ENCODE measurements at places on chromosomes 1 and 21.

DNA sequence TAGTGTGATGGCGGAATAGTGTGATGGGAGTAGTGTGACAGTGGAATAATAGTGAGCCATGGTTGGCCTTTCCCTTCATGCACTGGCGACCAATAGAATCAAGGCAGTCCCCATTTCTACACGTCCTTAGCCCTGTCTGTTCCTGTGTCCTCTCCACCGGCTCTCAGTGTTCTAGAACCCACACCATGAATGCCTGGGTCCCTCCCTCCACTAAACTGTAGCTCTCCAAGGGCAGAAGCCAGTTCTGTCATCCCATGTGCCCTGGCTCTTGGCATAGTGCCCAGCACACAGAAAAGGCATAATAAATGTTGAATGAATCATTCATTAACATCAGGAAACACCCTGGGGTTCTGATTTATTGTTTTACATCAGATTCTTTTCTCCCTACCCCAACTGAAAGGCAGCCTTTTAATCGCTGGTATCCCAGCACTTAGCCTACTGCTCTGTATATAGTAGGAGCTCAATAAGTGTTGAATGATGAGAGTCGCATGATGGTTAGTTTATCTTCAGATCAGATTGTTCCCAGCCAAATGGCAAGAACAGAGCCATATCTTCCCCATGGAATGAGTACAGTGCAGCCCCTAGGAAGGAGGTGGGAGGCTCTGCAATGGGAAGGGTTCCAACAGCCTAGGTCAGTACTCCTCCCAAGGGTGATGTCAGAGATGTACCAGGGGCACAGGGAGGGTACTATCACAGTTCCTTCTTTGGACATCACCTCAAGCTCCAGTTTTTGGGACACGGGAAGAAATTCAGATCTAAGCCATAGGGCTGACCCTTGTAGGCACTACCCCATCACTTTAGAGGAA lies 325.7 kb downstream of the HHAT start:
- no peak for DNase-seq

GRCh38 chr1:53869454-53870117 lies 20.0 kb downstream of the YIPF1 start:
- no peak for DNase-seq

DNA sequence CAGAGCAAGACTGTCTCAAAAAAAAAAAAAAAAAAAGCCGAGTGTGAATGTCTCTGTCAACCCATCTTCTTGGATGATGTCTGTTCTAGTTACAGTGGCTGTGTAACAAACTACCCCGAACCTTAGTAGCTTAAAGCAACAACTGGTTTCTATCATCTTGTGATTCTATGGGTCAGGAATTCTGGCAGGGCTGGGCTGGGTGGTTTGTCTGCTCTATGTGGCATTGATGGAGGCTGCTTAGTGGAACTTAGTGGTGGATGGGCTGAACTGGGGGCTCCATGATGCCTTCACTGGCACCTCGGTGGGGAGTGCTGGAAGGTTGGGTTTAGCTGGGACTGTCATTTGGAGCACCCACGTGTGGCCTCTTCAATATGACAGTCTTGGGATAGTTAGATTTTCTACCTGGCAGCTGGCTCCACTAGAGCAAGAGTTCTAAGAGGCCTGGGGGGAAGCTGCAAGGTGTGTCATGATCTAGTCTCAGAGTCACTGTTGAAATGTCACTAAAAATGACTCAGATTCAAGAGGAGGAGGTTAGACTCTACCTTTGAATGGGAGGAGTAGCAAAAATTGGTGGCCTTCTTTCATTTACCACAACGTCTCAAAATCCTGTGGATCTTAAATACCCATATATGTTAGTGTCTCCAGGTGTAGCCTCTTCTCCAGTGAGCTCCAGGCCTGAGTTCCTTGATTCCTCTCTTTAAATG lies 18.6 kb downstream of the ACOT11 start:
- DNase-seq = no peak

DNA sequence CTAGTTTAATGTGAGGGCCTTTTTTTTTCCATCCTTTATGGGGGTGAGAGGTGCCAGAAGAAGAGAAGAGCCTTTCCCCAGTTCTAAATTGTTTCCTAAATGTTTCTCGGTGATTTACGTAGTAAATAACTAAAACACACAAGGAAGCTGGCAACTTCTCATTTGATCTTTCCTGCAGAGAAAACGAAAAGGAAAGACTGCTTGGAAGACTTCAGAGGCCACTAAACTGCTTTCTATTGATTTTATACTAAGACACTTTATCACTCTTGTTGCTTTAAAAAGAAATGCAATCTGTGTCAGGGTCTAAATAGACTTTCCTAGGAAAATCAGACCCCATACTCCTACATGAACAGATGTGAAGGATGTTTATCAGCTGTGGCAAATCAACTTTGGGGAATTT lies 52.1 kb upstream of the KAZN start:
- DNase-seq = no peak

DNA sequence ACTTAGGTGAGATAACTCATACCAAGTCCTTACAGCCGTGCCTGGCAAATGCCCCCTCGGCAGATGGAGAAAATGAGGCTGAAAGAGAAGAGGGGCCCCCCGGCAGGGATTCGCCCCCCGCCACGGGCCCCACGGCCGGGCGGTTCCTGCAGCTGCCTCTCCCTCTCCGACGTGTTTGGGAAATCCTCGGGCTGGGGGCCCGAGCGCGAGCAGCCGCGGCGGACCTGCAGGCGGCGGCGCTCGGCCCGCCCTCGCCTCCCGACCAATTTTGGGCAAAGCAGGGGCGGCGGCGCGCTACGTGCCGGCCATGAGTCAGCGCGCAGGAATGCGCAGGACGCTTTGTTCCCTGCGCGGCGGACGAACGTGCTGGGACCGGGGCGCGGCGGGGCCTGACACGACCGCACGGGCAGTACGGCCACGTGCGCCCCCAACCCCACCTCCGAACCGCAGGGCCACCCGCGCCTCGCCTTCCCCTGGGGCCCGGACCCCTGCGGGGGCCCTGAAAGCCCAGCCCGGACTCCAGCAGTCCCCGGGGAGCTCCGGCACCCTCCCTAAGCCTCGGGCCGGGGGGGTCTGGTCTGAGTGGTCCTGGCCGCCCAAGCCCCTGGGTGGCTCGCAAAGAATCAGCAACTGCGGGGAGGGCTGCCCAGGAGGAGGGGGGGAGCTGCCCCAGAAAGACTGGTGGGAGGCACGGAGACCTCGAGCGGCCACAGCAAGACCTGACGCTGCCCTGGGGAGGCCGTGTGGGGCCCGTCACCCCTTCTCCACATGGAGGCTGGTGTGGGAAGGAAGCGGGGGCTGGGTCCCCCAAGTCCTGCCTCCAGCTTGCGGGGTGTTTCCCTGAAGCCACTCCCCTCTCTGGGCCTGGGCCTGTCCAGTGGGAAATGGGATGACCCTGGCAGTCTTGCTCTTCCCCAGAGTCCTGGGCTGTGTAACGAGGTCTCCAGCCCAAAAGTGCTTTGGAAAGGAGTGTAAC lies 11.9 kb upstream of the EDN2 start:
- peak; percentile 88 for DNase-seq

DNA sequence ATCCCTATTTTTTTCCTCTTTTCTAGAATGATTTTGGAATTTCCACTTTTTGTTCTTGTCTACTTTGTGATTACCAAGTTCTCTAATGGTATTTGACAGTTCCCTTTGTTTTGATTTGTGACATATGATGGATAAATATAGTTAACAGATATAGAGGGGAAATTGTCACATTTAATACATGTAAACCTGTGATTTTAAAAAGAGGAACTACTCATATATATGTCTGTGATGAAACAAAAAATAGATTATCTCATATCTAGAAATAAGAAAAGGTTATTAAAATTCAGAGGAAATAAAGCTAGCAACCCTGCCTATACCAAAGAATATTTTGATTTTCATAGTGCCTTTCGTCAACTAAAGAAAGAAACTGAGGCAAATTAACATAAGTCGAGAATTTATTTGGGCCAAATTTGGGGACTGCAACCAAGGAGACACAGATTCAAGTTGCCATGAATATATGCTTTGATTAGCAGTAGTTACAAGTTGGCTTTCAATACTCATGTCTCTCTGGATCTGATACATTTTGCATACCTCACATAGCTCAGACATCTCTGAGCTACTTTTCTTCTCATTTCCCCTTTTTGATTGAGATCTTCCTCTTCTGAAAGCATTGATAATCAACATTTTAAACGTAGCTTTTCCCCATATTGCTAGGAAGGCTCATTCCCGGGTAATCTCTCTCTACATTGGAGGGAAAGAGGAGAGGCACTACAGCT lies 15.6 kb upstream of the C21orf91 start:
- DNase-seq = no peak

Measured in mucosa of gallbladder (tissue), 1 donor.